ENCODE measurements at places on chromosomes 13 and 19.
A peak's percentile ranks its signal among the peaks of the same experiment; 100 is the strongest.

DNA sequence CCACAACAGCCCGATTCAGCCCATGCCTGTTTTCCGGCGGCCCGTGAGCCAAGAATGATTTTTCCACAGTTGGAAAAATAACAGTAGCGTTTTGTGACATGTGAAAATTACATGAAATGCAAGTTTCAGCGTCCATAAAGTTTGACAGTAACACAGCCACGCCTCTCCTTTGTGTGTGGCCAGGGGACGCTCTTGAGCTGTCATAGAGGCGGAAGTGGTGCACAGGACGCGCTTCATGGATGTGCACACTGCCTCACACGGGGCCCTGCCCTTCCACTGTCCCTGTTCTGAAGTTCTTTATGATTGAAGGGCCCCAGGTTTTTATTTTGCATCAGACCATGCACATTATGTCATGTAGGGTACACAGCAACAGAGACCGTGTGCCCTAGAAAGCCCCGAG lies 12.4 kb upstream of the ELAVL1 start:
- DNase-seq = no peak

DNA sequence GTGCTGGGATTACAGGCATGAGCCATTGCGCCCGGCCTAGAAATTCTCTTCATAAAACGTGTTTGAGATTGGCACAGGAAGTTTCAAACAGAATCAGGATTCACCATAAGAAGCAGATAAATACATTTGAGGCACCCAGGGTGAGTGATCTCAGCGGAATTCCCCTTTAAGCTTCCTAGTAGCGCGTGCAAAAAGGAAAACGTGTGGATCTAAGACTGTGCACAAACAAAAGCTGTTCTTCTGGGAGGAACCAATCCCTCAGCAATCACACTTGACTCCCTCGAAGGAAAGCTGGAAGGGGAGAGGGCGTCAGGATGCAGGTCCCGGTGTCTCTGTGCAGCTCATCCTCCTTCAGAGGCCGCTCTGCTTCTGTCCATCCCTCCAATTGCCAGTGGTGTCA lies 15.5 kb downstream of the MCF2L start:
- DNase-seq = no peak

DNA sequence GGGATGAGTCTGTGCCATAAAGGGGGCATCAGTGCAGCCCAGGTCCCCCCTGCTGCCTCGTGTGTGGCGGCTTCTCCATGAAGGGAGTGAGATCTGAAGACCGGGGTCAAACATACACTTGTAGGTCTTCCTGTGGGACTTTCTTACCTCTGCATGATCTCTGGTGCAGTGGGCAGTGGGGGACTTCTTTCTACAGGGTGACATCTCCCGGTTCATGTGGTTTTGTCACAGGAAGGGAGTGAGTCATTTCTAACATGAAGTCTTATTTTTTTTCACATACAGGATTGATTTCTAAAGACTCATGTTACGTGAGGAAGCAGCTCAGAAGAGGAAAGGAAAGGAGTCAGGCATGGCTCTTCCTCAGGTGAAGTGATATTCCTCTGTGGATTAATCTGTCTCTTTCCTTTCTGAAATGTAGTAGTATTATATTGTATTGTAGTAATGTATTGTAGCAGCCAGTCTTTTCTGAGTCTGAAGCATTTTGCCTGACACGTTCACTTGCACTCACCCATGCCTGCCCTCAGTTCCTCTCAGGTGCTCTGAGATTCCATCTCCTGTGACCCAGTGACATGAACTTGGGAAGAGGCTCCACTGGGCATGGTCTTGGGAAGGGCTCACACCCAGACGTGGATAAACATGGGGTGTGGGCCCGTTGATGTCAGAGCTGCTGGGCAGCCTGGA lies 15.7 kb downstream of the ZNF808 start:
- no peak for DNase-seq

GRCh38 chr13:95301968-95302393 lies 730 bp upstream of the ABCC4 start:
- DNase-seq = no peak

DNA sequence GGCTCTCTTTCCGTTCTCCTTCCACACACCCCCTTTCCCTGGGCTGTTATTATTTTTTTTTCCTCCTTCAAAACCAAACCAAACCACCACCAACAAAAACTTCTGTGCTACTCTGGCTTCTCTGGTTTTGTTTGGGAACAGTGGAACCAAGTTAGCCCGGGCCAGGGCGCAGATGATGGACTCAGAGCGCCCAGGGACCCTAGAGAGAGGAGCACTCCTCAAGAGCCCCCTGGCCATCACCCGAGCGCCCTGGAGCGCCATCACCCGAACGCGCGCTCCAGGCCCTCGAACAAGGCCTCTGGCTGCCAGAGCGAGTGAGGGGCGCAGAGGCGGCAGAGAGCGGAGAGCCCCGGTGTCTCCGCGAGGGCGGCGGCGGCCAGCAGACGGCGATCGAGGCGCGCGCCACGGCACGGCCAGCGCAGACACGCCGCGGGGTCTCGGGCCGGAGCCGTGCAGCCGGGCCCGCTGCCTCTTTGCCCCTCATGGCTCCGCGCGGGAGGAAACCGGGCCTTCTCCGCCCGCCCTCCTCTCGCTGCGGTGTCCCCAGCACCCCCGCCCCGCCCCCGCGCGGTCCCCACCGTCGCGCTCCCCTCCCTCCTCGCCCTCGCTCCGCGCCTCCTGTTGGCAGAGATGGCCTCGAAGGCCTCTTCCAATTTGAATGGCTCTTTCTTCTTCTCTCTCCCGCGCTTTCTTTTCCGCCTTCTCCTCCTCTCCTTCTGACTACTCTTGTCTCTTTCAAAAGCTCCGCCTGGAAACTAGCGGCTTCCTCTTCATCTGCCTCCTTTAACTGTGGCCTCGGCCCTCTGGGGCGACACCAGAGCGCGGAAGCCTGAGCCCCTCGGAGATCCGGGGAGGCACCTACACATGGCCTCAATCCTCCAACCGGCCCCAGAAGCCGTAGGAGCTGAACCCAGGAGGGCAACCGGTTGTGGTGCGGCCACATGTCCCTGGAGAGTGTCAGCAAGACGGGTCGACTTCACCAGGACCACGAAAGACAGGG lies 4.1 kb upstream of the SOX1 start:
- DNase-seq = no peak

- DNase-seq = no peak
Measured at GRCh38 chr13:24943136-24943535, 152.8 kb upstream of the PABPC3 start.

- no peak for DNase-seq
Measured at GRCh38 chr13:75415694-75416093, 66.3 kb downstream of the TBC1D4 start.

- DNase-seq = no peak
Measured at GRCh38 chr13:21309542-21310172, 133.2 kb downstream of the MRPL57 start.

GRCh38 chr19:3969435-3970312 lies 1.2 kb downstream of the DAPK3 start:
- DNase-seq = no peak

DNA sequence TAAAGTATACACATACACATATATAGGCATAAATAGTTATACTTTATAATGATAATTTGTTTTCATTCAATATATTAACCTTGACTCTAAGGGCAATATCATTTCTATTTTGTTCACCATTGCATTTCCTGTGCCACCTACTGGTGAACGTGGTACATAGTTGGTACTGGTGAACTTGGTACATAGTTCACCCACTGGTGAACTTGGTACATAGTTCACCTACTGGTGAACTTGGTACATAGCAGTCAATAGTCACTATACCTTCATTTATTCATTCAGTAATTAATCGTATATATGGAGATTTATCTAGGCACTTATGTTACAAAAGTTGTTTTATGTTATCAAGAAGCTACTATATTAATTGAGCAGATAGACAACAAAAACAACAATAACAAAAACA lies 172.6 kb upstream of the ATXN8OS start:
- no peak for DNase-seq

- DNase-seq = peak; percentile 47
Measured at GRCh38 chr13:93227878-93228642, 1.5 kb downstream of the GPC6 start.

- DNase-seq = no peak
Measured at GRCh38 chr13:30392681-30393045, 29.6 kb upstream of the UBE2L5 start.

DNA sequence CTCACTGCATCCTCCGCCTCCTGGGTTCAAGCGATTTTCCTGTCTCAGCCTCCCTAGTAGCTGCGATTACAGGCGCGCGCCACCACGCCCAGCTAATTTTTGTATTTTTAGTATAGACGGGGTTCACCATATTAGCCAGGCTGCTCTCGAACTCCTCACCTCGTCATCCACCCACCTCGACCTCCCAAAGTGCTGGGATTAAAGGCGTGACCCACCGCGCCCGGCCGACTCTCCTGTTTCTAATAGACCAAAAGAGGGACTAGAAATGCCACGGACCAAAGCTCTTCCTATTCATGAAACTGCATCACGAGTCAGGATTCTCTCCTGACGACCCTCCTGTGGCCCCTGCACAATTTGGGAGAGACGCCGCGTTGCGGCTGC lies 563 bp downstream of the ZNF43 start:
- peak; percentile 36 for DNase-seq

DNA sequence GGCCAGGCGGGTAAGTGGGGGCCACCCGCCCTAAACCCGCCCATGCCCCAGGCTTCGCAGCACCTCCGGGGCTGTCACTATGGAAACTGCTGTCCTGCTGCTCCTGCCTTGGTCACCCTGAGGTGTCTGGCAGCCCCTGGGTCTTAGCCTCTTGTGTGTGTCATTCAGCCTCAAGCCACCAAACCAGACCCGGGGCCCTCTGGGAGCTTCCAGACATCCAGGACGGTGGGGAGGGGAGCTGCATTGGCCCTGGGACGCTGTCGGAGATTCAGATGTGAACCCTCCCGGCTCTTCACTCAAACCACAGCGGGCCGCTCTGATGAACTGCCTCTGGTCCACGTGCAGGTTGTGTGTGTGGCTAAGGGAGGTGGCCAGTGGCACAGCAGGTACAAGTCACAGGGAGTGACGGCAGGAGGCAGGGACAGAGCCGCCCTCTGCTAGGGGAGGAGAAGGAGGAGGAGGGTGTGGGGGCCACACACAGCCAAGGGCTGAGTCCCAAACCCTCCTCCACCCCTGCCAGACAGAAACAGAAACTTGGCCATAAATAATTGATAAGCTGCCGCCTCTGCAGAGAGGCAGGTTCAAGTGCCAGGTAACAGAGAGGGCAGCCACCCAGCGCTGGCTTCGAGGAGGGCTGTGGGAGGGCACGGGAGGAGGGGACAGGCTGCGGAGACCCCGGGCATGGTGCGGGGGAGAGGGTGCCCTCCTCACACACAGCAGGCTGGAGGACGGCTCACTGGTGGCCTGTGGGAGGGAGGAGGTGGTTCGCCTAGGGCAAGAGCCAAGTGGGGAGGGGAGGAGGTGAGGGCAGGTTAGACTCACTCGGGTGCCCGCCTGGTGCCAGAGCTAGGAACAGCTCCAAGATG lies 8.0 kb downstream of the NANOS3 start:
- no peak for DNase-seq

DNA sequence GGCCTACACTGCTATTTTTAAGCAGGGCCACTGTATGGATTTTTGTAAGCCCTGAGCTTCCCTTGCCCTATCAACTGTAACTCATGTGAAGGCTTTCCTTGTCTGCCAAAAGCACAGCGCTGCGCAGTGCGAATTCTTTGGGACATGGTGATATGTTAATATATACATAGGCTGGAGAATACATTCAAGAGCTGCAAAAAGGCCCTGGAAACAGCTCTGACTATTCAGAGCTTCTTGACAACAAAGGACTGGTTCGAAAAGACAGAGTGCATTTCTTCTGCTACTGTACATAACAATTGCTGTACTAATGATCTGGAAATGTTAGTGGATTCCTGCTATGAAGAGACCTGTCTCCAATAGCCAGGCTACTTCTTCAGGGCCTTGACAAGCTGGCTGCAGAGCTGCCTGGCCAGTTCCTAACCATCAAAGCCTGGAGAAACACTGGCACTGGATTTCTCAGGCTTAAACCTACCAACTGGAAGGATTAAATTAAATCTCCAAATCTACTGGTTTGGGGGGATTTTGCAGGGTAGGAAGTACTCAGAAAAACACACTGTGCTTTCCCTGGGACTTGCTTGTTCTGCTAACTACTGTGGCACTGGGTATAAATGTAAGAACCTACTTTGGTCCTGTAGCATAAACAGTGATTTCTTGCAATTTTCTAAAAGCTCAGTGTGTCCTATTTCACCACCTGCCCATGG lies 246.9 kb downstream of the DNAJC15 start:
- DNase-seq = no peak

DNA sequence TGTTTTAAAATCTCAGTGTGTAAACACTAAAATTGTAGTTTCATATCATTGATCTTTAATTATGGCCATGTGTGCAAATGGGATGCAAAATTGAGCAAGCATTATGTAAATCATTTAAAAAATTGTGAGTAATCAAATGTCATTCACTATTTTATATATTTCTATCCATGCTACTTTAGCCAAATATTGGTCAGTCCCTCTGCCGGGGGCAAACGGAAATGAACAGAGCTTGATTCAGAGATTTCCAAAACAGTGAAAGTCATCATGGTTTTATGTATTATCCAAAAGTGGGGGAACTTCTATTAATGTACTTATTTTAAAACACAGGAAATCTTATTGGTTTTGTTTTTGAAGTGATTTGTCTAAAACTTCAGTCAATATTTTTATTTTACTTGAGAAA lies 219.1 kb downstream of the IRS2 start:
- DNase-seq = no peak

GRCh38 chr13:95100525-95101433 lies 200.5 kb downstream of the ABCC4 start:
- no peak for DNase-seq

DNA sequence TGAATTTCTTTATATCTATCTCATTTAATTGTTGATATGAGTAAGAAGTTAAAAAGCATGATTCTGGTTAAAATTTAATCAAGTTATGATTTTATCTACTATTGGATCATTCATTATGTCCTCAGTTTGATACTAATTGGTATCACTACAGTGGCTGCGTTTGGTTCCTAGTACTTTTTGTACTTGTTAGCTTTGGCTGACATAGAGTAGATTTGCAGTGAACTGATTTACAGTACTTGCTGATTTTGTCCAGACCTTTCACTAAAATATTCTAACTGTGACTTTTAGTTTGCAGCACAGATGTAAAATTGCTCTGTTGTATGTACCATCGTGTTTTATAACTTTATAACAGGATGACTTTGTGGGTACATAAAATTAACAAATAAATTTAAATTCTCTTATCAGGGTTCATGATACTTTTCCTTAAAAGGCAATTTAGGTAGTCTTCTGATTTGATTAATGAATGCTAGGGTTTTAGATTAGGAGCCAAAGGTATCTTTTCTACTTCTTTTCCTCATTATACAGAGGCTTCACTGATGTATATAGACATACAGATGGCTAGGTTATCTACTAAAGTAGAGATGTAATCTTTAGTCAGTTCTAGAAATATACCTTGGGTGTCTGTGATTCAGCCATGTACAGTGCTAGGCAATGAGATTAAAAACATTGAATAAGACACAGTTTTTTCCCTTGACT lies 8.7 kb downstream of the UCHL3 start:
- DNase-seq = no peak

GRCh38 chr19:48419158-48419920 lies 25.9 kb downstream of the GRIN2D start:
- DNase-seq = peak; percentile 19

DNA sequence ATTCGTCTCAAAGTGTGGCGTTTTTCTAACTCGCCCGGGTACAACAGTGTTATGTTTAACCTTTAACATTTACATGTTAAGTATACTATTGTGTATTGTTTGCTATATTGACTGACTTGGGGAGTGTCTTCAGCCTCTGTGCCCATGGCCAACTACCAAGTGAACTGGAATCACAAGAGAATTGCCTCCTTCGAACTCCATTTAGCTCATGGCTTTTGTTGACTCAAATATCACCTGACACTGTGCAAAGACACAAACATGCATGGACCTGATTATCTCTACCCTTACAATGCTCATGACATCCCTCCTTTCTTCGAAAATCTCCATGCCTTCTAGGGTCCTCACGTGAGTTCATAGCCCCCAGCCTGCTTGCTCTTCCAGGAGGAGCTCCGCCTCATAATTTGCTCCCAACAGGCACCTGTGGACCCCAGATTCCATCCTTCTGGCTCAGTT lies 704 bp downstream of the ZNF814 start:
- DNase-seq = no peak
